Stimulated activated CD8-positive, alpha-beta memory T cell treated with anti-CD3 and anti-CD28 coated beads, Interleukin-2, amount 100 ng/mL, for 48 hours (primary cell): ENCODE measurements at places on chromosomes 6 and 20.

DNA sequence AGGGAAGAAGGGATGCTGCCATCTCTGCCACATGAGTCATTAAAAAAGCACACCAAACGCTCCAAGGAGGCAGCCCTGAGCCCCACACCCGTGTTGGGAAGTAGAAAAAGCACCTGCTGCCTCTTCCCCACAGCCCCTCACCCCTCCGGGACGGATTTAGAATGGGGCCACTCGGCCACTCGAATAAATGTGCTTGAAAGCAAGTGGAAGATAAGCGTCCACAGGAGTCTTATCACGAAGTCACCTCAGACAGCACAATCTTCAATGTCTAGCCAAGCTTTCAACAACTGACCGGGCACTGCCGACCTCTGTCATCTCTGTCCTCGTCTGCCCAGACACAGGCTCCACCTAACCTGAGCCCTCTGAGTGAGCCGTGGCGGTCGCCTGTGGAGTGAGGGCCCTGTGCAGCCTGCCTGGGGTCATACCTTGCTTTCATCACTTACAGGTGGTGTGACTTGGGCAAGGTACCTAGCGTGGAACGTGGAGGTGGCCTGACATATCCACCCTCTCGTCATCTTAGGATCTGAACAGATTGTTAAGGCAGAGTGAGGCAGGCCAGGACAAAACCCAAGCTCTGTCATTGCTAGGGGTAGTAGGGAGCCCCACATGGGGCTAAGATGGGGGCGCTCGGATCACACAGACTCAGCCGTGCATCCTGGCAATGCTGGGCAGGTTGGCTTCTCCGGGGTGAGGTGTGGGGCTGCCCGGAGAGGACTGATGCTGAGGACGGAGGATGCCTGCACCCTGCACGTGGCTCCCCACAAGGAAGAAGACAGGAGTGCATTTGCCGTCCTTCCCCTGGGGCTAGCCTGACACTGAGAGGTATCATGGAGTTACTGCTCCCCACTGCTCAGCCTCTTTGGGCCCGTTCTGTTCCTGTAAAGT is 34.8 kb downstream of the PSMG4 start:
- DNase-seq, result no peak

GRCh38 chr20:14956026-14956425 is 618.6 kb upstream of the FLRT3 start:
- no peak for DNase-seq

DNA sequence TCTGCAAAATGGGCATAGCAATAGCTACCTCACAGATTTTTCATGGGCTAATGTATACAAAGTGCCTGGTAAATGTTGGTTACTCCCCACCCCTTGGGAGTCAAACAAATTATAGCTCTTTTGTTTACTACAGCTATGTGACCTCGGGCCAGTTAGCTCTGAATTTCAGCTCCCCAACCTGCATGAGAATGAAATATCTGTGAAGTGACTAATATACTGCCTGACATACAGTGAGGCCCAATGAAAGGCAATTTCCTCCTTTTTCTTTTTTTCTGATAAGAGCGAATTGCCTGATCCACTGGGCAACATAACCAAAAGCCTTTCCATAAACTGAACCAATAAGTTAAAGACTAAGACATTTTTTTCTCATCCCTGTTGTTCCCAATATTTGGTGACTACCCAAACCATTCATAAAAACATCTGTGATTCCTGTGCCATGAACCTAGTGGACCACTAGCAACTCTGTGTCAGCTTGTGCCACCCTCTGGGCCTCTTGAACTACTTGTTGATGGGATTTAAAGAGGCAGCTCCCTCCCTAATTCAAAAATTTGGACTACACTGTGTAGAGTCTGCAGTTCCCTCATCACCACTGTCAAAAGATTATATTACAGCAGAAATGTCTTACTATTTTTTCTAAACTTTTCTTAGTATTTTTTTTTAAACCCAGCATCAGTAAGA is 91.9 kb upstream of the TMEM30A start:
- DNase-seq, result no peak

DNA sequence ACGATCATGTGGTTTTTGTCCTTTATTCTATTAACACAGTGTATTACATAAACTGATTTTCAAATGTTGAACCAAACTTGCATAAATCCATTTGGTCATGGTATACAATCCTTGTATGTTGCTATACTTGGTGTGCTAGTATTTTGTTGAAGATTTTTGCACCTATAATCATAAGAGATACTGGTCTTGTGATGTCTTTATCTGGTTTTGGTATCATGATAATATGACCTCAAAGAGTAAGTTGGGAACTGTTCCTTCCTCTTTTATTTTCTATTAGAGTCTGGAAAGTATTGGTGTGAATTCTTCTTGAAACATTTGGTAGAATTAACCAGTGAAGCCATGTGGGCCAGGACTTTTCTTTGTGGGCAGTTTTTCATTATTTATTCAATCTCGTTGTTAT is 65.3 kb downstream of the TRPC4AP start:
- DNase-seq, result no peak

DNA sequence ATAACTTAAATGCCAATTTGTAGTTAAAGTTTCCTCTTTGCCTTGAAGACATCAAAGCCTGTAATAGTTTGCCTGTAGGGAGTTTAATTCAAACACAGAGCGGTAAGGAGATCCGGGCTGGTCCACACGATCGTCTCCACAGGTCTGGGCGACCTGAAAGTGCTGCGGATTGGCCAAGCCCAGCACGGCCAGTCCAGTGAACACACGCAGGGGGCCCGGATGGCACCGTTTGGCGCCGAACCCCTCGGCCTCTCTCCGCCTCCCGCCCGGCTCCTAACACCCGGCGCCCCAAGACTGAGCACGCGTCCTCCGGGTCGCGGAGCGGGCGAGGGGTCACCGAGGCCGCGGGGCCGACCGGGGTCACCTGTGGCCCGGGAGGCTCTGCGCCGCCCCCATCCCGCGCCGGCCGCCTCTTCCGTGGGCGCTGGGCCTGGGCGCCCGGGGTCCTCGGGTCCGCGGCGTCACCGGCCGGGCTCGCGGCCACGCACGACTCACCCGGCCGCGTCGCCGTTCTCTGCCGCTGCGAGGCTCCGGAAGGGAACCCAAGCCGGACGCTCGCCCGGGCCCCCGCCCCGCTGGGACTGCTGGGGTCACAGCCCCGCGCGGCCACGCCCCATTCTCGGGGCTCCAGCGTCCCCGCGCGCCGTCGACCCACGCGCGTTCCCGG is 481 bp downstream of the SERPINB6 start:
- peak; percentile 52 for DNase-seq

DNA sequence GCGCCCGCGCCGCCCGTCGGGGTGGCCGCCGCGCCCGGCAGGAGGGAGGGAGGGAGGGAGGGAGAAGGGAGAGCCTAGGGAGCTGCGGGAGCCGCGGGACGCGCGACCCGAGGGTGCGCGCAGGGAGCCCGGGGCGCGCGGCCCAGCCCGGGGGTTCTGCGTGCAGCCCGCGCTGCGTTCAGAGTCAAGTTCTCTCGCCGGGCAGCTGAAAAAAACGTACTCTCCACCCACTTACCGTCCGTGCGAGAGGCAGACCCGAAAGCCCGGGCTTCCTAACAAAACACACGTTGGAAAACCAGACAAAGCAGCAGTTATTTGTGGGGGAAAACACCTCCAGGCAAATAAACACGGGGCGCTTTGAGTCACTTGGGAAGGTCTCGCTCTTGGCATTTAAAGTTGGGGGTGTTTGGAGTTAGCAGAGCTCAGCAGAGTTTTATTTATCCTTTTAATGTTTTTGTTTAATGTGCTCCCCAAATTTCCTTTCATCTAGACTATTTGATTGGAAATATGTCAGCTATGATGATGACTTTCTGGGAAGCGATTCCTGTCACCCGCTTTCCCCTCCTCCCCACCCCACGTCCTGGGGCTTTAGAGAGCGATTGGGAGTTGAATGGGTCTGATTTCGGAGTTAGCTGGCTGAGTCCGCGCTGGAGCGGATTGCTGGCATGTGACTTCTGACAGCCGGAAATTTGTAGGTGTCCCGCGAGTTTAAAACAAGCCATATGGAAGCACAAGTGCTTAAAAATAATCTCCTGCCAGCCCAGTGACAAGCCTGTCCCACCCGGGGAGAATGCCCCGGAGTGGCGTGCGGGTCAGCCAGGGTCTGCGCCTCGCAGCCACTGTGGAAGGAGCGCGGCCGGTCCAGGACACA is 1.1 kb downstream of the ESR1 start:
- no peak for DNase-seq

- DNase-seq, result no peak
Observed at GRCh38 chr20:1987826-1988225, 6.0 kb downstream of the PDYN start.

- DNase-seq, result no peak
Observed at GRCh38 chr6:15966000-15966520, 162.8 kb upstream of the MYLIP start.

DNA sequence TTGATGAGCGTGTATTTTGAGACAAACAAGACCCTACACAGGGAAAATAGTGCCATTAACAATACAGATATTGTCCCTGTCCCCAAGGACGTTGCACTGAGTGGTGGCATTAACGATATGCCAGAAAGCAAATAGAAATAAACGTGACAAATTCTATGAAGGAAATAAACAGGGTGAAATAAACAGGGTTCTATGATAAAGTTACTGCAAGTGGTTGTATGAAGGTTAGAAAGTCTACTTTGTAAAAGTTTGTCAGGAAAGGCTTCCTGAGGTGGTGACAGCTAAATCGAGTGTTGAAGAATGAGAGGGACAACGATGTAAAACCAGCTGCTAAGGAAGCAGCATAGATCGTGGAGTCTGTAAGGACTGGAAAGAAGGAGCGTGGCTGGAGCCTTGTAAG is 380.2 kb downstream of the LAMA2 start:
- DNase-seq, result no peak

- no peak for DNase-seq
Observed at GRCh38 chr20:19253916-19254820, 41.7 kb downstream of the SLC24A3 start.

DNA sequence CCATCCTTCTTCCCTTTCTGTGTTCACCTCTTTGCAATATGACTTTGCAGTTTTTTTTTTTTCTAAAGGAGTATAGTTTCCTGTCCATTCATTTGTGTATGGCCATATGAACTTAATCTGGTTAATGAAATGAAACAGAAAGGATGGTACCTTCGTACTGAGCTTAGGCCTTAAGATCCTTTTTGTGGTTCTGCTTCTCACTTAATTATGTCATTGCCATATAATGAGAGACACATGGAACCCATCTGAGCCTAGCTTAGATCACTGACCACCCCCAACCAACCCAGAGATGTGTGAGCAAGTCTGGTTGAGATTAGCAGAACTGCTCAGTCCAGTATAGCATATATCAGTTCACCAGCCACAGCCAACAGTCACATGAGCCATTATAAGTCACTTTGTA is 1179.6 kb downstream of the HACE1 start:
- DNase-seq, result no peak

DNA sequence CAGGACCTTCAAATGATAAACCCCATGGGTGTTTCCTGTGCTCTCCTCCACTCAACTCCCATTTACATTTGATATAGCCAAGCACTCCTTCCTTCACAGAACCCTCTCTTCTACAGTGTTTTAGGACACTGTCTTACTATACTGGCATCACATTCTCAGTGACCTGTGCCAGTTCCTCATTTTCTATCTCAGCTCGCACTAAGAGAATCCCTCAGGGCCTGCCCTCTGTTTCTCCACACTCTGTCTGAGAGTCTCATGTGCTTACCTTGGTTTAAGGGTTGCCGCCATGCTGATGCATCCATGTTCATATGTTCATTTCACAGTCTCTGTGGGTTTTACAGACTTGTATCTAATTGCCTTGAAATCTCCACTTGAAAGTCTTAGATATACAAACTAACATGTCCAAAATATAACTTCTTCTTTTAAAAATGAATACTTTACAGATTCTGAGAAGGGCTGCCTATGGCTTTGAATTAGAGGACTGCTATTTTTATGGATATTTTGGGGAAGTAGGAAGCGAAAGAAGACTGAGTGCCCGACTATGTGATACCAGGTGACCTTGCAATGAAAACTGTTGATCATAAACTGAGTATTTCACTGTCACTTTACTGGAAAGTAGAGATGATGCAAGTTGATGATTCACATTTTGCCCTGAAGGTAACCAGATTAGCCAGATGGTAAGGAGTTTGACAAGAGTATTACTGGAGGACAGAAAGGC is 153.1 kb upstream of the SIM1 start:
- DNase-seq, result no peak

GRCh38 chr20:48431653-48432493 is 395.9 kb downstream of the PREX1 start:
- DNase-seq, result no peak

DNA sequence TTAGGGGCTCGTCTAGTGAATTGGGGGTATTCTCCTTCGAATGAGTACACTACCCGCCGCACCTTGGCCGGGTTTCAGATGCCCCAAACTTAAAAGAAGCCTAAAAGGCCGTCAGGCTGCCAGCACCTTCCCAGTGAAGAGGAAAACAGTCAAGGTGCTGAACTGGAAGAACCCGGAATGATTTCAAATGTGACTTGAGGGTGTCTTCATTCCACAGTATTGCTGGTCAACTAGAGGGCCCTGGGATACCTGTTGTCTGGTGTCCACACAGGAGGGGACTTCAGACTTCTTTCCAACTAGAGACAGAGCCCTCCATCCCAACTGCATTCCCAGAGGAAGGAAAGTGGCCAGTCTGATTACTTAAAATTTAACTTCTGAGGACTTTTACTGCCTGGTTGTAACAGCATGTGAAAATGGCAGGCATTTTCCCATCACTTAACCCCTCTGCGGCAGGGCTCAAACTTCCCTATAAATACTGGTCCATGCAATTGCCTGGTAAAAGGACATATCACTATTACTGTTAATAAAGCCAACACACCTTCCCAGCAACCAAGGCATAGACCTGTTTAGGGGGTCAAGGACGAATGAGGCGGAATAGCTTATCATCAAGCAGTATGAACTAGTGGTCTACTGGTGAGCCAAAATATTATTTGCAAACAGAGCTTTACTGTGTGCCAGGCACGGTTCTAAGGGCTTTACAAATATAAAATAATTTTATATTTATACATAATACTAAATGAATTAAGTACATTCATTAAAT is 651 bp upstream of the SAMHD1 start:
- DNase-seq, result no peak

- no peak for DNase-seq
Observed at GRCh38 chr6:152004036-152004566, 196.6 kb downstream of the ESR1 start.

DNA sequence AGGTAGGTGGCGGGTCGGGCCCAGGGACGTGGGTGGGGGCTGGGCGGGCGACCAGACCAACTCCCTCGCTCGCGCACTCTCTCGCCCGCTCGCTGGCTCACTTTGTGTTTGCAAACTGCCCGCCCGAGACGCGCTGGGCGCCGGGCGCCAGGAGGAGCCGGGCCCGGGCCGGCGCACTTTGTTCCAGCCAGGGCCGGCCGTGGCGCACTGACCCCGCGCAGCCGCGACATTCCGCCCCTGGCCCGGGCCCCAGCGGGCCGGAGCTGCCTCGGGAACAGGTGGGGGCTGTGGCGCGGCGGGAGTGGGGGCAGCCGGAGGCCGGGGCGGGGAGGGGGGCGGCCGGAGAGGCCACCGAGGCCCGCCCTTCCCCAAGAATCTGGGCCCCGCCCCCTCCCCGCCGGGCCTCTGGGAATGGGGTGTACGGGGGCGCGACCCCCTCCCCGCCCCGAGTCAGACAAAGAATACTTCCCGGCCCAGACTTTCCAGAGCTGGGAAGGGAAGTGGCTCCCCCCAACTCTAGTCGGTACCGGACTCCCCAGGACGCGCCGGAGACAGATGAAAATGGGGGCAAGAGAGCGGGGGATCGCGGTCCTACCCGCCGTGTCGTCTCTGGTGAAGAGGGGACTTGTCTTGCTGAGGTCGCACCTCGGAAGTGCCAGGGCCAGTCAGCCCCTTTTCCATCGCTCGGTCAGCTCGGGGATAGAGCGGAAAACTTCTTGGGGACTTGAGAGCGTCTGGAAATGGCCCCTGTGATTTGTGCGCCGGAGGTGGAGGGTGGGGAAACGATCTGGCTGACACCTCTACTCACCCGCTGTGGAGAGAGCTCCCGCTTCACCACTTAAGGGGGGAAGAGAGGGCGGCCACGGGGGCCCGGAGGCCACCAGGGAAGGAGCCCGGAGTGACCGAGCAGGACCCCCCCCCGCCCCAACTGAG is 951 bp downstream of the FOXP4 start:
- no peak for DNase-seq
